ENCODE measurements at places on chromosomes 5 and 9.

DNA sequence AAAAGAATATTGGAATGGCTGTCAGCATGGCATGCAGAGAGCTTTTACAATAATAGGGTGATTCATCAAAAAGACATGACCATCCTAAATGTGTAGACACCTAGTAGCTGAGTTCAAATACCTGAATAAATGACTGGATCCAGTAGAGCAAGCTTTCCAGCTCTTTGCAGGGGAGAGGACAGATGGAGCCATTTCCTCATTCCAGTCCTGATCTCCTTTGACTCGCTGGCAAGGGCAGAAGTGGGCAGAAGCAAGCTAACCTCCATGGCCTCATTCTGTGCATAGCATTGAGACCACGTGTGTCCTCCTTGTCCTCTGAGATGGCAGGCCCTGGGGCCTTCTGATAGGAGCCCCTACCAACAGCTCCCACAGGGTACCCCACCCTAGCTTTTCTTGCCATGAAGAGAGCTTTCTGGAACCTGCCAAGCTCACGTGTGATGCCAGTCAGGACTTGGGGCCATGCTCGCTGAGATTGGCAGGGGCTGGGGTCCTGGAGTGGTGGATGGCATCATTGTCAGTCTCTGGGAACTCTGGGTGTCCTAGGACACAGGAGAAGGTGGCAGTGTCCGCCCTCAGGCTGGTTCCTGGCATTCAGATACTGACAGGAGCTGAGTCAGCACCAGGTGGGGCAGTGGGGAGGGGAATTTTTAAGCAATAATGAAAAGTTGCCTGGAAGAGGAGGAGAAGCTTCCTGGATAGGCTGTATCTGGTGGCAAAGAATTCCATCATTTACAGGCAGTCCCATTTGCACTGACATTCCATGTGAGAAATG, 33.6 kb downstream of the WWC1 start:
- no peak for DNase-seq

DNA sequence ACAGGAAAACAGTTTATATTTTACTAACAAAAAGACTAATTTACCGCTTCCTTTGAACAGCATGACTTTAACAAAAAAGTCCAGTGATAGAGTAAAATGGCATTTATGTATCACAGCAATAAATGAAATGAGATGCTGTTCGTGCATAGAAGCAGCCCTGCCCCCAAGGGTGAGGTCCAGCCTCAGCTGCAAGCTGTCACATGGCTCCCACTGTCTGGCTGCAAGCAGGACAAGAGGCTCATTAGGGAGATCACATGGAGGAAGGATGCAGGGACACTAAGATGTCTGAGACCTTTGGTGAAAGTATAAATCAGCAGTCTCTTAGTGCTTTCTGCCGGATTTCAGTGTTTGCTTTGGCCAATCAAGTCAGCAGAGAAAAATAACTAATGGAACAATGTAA, 23.0 kb downstream of the GDNF start:
- DNase-seq: no peak

DNA sequence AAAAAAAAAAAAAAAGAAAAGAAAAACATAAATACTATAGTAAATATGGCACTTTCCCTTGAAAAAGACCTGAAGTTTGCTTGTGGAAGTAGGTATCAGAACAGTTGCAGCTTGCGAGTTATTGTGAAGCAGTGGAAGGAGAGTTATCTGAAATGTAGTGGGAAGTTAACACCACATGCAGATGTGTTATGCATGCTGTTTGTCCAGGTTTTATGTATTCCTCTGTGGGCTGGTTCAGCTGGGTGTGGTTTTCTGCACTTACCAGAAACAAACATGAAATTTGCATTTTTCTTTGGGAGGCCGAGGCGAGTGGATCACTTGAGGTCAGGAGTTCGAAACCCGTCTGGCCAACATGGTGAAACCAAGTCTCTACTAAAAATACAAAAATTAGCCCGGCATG, 42.1 kb upstream of the CTNNA1 start:
- no peak for DNase-seq

GRCh38 chr5:76710991-76711390, 4.9 kb upstream of the F2R start:
- DNase-seq: no peak

DNA sequence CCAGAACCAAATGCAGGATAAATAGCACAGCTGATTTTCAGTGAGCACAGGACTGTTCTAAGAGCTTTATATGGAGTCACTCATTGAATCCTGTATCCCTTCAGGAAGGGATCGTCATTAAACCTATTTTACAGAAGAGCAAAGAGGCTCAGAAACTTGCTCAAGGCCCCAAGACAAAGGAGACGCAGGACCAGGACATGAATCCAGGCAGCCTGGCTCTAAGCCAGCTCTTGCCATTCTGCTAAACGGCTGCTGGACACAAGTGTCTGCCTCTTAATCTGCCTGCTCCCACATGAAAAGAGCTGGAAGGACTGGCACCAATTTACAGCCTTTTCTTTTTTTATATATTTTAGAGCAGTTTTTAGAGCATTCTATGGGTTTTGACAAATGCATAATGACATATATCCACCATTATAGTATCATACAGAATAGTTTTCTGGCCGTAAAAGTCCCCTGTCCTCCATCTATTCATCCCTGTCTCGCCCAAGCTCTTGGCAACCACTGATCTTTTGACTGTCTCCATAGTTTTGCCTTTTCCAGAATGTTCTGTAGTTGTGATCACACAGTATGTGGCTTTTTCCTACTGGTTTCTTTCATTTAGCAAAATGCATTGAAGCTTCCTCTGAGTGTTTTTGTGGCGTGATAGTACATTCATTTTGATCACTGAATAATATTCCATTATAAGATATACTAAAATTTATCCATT, 37.5 kb downstream of the RETREG1 start:
- DNase-seq: no peak

Data from iris pigment epithelial cell (primary cell).